Glomerular endothelial cell (primary cell): ENCODE measurements at places on chromosomes 7 and 10. TPM values are rescaled to one million over a fixed set of nuclear protein-coding genes. Genes with fewer than 3 reads are reported as not detected.

DNA sequence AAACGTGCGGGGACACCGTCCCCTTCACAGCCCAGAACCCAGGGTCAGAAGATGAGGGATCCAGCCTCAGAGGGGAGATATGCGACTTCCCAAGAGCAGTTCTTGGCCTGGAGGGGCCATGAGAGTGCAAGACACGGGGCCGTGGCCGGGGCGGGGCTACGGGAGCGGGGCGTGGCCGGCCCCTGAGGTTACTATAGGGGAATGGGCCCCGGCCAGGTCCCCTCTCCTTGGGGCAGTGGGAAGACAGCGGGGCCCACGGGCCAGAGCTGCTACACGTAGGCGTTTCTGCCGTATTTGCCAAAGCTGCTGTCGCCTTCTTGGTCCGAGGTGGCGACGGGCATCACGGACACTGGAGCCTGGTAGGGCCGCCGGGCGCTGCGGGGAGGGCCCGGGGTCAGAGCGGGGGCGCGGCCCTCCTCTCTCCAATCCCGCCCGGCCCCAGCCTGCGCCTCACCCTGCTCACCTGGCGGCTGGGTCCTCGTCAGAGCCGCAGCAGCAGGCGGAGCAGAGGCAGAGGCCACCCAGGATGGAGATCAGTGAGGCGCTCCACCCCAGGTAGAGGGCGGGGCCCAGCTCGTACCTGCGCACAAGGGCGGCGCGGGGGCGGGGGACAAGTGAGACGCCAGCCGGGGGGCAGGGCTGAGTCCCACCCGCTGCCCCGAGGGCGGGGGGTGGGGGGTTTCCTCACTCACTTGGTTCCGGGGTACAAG is 5.3 kb downstream of the CLDN15 start:
- DNase-seq = no peak

- no peak for DNase-seq
Observed at GRCh38 chr10:112304267-112304859, 21.2 kb downstream of the TECTB start.

Gene GHRHR
- total RNA-seq = not detected in 2 replicates

Gene GRID2IP
- not detected in 2 replicates for total RNA-seq

Gene LDB3
- not detected in 2 replicates for total RNA-seq

Gene HKDC1
- total RNA-seq = 0.58 and 5.7 TPM in 2 replicates

DNA sequence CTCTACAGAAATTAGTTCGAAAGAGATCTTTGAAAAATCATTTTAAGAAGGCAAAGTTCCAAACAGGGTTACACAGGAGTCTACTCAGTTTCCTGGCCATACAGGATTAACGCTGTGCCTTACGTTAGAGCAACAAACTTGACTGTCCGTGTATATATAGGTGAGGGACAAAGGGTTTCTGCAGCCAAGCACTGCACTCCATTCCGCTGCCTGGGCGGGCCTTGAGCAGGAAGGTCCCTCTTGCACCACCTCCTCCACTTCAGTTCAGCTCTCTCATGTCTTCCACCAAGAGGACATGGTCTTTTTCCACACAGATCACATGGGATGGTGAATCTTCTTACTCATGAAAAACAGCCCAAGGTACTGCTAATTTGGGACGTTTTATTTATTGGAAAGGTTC is 43.2 kb downstream of the MCMBP start:
- DNase-seq = no peak

Gene GRM3
- total RNA-seq = not detected in 2 replicates

GRCh38 chr10:110601581-110601980 is 34.1 kb downstream of the SMC3 start:
- no peak for DNase-seq

Gene ATG9B
- 0.10 TPM in 1 of 2 replicates, not detected in the other for total RNA-seq

- no peak for DNase-seq
Observed at GRCh38 chr7:5422396-5423305, 983 bp downstream of the TNRC18 start.

Gene FGFBP3
- 0.63 and 0.93 TPM in 2 replicates for total RNA-seq

- no peak for DNase-seq
Observed at GRCh38 chr7:46317256-46317655, 396.2 kb upstream of the IGFBP3 start.

Gene GIMAP1
- 6.5 and 12.1 TPM in 2 replicates for total RNA-seq

- DNase-seq = no peak
Observed at GRCh38 chr10:123634221-123634620, 31.9 kb upstream of the GPR26 start.

Gene CUBN
- total RNA-seq = 1.9 and 2.1 TPM in 2 replicates

DNA sequence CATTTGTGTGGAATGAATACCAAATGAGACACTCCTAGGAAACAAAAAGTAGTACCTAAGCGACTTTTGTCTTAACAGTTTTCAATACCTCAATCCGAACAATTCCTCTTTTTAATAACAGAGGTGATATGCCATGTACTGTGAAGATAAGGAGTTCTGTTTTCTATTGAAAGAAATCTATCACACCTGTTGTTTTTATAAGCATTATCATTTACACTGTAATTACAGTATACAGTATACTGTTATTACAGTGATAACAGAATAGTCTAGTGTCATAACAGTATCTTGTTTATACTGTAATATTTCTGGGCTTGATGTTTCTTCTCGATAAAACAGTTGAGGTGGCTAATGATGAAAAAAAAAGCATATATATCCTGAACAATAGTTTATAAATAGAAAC is 9.4 kb upstream of the RHOBTB1 start:
- no peak for DNase-seq

DNA sequence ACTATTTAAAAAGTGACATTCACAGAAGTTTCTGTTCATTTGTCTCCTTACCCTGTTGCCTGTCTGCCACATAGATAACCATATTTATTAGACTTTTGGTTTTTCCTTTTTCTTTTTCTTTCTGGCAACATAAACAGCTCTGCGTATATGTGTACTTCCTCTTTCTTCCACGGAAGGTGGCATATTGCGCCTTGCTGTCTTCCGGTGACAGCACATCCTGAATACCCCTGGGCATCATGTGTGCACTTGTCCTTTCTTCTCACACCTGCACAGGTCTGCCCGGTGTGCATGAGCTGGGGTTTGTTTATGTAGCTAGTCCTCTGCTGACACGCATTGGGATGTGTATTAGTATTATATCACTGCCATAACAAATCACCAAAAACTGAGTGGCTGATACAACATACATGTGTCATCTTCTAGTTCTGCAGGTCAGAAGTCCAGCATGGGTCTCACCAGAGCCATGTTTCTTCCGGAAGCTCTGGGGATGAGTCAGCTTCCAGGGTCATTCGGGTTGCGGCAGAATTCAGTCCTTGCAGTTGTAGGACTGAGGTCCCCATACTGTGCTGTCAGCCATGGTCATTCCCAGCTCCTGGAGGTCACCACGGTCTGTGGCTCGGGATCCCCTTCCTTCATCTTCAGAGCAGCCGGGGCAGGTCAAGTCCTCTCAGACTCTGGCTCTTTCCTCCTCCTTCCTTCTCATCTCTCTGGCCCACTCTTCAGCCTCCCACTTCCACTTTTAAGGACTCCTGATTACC is 596.0 kb upstream of the FOXK1 start:
- no peak for DNase-seq

Gene IRF5
- total RNA-seq = 0.73 TPM in 1 of 2 replicates, not detected in the other

DNA sequence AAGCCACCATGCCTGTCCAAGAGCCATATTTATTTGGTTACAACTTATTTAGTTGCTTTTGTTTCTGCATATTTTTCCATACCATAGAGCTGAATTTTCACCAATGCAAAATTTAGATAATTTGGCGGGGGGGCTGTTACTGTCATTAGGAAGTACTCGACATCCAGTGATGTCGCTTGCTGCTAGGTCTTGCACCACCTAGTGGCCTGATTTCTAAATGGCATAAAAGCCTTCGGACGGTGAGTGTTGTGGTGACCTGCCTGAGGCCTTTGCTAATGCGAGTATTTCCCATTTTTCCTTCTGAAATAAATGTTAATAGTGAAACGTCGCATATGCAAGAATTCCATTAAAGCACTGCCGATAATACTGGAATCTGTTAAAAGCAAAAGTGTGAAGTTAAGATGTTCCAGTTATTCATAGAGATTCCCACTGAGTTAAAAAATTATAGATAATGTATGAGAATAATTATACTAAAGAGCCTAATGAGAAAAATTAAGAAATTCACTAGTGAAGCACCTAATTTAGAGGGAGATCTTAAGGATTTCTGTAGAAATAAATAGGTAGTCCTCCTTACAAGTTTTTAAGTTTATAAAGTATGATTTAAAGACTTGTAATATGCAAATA is 86.1 kb upstream of the DNAJB6 start:
- peak; percentile 36 for DNase-seq

Gene SPDYE9
- not detected in 2 replicates for total RNA-seq

Gene FZD1
- 4.0 and 8.4 TPM in 2 replicates for total RNA-seq

DNA sequence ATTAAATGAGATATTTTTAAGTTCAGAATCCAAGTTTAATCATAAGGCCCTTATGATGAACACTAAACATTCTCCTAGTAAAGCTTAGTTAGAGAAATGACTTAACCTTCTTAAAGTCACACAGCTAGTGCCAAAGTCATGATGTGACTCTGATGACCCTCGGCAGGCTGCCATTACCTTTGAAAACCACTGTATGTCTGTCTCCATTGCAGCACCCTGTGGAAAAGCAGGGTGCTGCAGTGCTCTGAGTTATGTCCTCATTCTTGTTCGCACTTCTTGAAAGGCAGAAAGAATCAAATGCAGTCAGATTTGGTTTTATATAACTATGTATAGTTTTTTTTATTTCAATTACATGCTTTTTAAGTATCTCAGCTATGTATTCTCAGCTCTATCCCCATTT is 105.0 kb downstream of the PHTF2 start:
- DNase-seq = no peak

- no peak for DNase-seq
Observed at GRCh38 chr10:126408953-126409641, 20.8 kb upstream of the ADAM12 start.

DNA sequence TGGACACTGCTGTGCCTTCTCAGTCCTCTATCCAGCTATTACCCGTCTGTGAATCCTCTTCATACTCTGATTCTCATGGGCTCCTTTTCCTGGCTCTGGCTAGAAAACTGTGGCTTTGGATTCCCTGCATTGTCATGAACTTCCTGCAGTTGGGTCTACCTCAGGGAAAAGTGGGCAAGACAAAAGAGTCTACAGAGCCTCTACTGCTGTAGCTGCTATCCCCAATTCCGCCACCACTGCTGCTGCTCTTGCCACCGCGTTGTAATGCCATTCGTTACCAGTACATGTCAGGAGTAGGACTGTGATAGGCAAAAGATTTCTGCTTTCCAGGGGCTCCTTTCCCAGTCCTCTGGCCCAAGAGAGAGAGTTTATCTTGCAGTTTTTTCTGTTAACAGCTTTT is 23.9 kb upstream of the PPP1R17 start:
- DNase-seq = no peak

Gene C10orf95
- not detected in 2 replicates for total RNA-seq

GRCh38 chr7:110835218-110835617 is 255.7 kb upstream of the LRRN3 start:
- DNase-seq = no peak
